Iris pigment epithelial cell (primary cell): ENCODE measurements at places on chromosomes 5 and 9.

DNA sequence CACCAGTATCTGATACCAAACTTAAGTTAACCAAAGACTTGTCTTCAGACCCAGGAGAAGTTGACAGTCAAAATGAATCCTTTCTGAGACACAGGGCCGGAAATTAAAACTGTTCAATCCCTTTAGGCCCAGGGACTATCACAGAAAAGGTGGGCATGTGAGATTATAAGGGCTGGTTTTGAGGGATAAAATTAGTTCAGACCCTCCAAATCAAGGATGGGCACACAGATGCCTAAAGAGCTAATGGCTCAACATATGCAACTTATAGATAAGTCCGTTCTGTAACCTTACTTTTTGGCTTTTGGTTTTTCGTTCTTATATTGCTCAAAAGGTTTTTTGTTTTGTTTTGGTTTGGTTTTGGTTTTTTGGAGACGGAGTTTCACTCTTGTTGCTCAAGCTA, 129.6 kb upstream of the ABCA1 start:
- DNase-seq = no peak

- DNase-seq = no peak
These were observed 97.2 kb downstream of the F2RL2 start for GRCh38 chr5:76525956-76526355.

- no peak for DNase-seq
These were observed 11.1 kb downstream of the FCN2 start for GRCh38 chr9:134891713-134892112.

DNA sequence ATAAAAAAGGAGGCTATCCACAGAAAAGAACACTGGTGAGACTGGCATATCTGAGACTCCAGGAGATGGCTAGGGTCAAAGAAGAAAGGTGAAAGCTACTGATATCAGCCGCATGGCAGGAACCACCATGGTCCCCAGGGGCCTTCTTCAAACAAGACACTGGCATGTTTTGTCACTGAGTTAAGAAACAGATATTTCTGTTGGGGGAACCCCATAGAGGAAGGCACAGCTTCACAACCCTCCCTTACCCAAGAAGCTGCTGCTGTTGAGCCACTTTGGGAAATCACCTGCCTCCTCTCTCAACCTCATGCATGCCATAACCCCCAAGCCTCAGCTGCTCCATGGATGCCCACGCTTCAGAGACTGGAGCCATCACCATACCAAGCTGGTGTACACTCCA, 13.3 kb upstream of the BTNL3 start:
- no peak for DNase-seq

- DNase-seq = no peak
These were observed 77.4 kb downstream of the KIAA0825 start for GRCh38 chr5:94540856-94541494.

GRCh38 chr9:94135222-94135621, 51.0 kb downstream of the PTPDC1 start:
- peak; percentile 99 for DNase-seq

GRCh38 chr5:40909264-40909663, at the start of gene C7:
C7 (plus strand) TSS chr5:40909497; CDS start chr5:40909611, 114 bp downstream.
- DNase-seq = no peak

DNA sequence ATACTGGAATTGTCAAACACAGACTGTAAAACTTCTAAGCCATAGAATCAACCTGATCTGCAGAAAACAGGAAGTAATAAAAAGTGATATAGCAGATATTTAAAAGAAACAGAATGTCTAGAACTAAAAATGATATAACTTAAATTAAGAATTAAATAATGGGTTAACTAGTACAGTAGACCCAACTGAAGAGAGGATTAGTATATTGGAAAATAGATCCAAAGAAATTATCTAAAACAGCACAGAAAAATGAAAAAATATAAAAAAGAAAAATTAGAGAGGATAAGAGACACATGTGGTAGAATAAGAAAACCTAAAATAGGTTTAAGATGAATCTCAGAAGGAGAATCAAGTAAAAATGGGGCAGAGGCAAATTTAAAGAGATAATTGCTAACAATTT, 219.9 kb downstream of the SEMA6A start:
- no peak for DNase-seq

DNA sequence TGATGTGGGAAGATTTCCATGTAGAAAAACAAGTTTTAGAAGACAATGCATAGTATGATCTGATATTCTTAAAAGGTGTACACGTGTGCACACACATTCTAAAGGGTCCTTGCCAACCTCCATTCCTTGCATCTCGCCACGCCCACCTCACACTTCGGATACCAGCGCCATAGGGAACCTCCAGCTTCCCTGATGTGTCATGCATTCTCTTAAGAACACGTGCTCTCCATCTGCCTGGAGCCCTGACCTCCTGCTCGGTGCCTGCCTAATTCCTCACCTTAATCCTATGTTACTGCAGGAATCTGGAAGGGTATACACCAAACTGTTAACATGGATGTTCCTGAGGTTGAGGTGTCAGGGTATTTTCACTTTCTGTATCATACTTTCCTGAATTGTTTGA, 63.1 kb downstream of the PTCD2 start:
- DNase-seq = peak; percentile 67

- no peak for DNase-seq
These were observed 435.5 kb upstream of the ZNF608 start for GRCh38 chr5:125181955-125182354.

DNA sequence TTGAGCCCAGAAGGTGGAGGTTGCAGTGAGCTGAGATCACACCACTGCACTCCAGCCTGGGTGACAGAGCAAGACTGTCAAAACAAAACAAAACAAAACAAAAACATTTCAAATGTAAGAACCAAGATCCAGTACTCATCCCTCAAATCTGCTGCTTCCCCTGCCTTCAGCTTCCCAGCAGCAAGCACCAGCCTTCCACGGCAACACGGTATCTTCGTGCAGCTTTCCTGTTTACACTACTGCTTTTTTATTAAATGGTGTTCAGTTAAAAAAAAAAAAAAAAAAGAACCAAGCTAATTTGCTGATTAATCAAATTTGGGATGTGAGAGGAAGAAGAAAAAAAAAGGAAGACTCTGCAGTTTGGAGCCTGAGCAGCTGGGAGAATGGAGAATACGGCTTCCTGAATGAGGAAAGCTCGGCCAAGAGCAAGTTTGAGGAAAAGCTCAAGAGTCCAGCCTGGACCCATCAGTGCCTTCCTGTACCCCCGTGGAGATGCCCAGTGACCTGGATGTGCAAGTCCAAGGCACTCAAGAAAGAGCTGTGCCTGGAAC, 28.0 kb upstream of the SLC2A8 start:
- DNase-seq = no peak
